ENCODE measurements at places on chromosomes 11 and 22. TPM values are rescaled to one million over a fixed set of nuclear protein-coding genes. Genes with fewer than 3 reads are reported as not detected.

- no peak for DNase-seq
Observed at GRCh38 chr11:126210871-126211235, 597 bp downstream of the RPUSD4 start.

GRCh38 chr11:116851626-116852025, 14.2 kb upstream of the APOA1 start:
- no peak for DNase-seq

- no peak for DNase-seq
Observed at GRCh38 chr11:128549256-128549944, 38.0 kb downstream of the ETS1 start.

DNA sequence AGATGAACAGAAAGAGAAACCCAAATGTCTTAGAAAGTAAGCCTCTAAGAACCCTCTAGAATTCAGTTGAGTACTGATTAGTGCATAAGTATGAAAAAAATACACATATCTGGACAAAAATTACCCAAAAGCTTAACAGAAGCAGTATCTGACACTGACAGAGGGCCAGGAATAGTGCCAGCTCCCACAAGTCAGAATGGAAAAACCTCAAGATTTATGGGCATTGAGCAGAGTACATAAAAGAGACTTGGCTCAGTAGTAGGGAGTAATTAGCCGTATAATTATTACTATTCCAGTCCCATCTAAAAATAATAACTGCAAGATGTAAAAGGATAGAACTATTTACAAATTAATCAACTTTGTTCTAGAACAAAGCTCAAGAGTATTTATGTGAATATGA, 834.5 kb downstream of the FAM181B start:
- no peak for DNase-seq

GRCh38 chr11:45543808-45544422, 121.5 kb downstream of the CHST1 start:
- no peak for DNase-seq

DNA sequence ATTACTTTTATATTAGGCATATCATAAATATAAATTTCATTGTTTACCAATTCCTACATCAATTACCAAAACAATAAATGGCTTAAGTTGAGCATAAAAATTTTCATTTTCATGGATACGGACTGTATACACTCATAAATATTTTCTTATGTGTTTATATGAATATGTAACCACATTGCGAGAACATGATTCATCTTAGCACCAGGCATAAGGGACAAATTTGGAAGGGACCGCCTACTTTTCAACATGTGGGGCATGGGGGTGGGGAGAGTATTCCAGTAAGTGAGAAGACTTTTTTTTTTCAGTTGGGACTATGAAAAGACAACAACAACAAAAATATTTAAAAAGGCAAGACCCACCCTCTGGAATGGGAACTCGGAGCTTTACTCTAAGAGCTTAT, 296.1 kb downstream of the RAB38 start:
- DNase-seq, result no peak

DNA sequence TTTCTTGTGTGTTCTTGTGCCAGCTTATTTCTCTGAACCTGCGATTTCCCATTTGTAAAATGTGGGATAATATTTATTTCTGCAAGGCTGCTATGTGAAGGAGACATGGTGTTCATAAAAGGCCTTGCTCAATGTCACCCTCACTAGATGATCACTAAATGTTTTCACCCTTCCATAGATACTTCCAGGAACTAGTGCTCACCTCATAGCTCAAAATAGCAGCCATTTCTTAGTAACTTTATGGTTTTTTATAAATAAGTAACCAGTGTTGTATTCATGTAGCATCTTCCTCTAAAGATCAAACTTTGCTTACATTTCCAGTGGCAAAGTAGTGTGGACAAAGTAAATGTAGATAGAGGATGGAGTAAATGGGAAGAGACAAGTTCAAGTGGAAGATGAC, 23.8 kb downstream of the SYTL2 start:
- no peak for DNase-seq

DNA sequence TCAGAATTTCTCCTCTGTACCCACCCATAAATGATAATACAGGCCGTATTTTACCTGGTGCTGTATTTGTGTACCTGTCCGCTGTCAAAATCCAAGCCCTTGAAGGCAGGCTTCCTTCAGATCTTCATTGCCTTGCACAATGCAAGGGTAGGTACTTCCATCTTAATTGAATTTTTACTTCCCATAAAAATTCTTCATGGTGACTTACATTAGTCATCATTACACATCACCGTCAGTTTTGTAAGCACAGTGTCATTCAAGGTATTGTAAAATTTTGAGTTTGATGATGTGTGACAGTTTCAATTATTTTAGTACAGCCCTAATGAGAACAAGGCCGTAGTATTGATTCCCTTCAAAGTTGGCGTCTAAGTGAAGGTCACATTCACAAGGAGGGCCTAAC, 770 bp upstream of the TSG101 start:
- DNase-seq, result peak; percentile 10

GRCh38 chr11:1906611-1907423, 12.7 kb upstream of the TNNT3 start:
- no peak for DNase-seq

- DNase-seq, result no peak
Observed at GRCh38 chr11:118929501-118930093, 3.9 kb upstream of the BCL9L start.

- DNase-seq, result no peak
Observed at GRCh38 chr11:17333799-17334586, 17.6 kb upstream of the NCR3LG1 start.

- no peak for DNase-seq
Observed at GRCh38 chr11:68987211-68987610, 6.4 kb upstream of the MRGPRD start.

DNA sequence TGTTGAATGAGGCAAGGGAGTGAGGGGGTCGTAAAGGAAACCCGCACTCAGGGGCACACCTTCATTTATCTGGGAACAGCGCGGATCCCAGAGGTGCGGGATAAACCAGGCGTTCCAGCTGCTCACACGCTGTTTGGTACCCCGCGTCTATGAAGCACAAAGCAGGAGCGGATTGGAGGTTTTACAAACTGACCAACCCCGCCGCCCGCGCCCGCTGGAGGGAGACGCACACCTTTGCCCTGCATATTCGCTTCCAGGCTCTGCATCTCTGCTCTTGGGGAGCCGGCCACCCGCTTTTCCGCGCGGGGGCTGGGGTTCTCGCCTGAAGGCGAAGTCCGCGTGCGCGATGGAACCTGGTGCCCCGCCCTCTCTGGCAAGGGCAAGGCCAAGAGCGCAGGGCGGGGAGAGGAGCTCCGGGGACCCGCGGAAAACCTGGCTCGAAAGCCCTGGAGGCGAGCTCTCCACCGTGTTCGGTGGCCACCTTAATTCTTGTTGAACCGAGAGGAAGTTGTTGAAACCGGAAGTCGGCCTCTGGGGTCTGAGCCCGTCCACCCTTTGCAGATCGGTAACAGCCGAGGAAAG, 6.8 kb upstream of the ALX4 start:
- DNase-seq, result no peak

- DNase-seq, result no peak
Observed at GRCh38 chr11:78539506-78539905, 35.2 kb downstream of the NARS2 start.

POU2AF2 gene
- total RNA-seq, result not detected

CD248 gene
- total RNA-seq, result 0.17 TPM
